ENCODE measurements at places on chromosomes 16 and 17.

- DNase-seq: no peak
These were observed 6.8 kb downstream of the KRT37 start for GRCh38 chr17:41417576-41418015.

GRCh38 chr16:12339686-12340085 lies 363.2 kb downstream of the SNX29 start:
- DNase-seq: no peak

DNA sequence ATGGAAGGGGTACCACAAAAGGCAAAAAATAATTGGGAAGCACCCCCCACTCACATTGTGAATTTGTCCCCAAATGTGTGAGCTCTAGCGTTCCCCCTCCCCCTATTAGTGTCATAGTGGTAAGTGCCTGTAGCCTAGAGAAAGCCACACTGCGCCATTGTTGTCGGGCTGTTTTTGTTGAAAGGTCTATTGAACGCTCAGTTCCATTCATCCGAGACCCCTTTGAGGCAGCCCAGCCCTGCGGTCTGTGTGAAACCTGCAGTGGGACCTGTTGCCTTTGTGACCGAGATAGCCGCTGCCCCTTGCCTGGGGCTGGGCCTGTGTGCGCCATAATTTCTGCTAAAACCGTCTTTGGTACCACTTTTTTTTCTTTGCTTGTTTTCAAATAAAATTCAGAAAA lies 3.0 kb downstream of the JPT2 start:
- DNase-seq: no peak

DNA sequence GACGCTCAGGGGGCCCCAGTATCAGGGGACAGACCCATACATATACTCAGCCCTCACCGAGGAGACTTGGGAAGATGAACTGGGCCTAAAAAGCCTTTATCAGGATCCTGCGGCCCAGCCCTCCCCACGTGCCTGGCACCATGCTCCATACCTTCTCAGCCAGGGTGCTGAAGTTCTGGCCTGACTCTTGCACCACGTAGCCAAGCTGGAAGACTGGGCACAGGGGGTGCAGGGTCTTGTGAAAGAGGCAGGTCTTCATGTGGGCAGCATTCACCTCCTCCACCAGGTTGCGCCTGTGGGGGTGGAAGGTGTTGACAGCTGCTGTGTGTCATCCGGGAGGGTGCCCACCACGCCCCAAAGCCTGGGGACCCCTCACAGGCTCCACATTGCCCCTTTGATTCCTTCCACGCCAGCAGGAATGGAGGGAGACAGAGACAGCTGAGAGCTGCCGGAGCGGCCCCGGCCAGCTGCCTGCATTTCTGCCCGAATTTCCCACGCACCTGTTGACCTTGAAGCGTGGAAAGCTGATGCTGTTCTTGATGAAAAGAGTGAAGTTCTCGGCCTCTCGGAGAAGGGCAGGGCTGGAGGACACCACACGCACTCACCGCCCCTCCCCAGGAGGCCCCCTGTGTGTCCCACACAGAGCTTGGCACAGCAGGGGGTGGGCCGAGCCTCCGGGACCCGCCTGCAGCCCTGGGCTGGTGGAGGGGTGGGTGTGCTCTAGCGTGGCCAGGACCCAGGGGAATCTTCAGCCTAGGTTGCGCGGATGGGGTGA lies 10.4 kb upstream of the CAMKK1 start:
- DNase-seq: no peak

DNA sequence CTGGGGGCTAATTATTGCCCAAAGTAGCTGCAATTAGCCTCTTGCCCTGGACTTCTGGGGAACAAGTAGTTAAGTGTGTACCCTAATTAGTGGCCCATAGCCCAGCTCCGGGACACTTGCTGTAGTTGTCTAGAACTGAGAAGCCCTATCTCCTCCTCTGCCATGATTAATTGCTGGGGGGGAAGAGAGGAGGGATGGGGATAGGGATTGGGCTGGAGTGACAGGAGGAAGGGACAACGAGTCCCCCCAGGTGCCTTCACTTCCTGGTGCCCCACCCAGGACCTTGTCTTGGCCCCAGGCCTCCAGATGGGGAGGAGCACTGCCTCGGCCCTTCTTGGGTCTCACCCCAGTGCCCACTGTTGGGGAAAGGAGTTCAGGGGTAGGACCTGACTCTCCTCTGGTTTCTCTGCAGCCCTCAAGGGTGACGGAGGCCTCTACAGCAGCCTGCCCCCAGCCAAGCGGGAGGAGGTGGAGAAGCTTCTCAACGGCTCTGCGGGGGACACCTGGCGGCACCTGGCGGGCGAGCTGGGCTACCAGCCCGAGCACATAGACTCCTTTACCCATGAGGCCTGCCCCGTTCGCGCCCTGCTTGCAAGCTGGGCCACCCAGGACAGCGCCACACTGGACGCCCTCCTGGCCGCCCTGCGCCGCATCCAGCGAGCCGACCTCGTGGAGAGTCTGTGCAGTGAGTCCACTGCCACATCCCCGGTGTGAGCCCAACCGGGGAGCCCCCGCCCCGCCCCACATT lies 17.4 kb downstream of the NGFR start:
- DNase-seq: no peak

DNA sequence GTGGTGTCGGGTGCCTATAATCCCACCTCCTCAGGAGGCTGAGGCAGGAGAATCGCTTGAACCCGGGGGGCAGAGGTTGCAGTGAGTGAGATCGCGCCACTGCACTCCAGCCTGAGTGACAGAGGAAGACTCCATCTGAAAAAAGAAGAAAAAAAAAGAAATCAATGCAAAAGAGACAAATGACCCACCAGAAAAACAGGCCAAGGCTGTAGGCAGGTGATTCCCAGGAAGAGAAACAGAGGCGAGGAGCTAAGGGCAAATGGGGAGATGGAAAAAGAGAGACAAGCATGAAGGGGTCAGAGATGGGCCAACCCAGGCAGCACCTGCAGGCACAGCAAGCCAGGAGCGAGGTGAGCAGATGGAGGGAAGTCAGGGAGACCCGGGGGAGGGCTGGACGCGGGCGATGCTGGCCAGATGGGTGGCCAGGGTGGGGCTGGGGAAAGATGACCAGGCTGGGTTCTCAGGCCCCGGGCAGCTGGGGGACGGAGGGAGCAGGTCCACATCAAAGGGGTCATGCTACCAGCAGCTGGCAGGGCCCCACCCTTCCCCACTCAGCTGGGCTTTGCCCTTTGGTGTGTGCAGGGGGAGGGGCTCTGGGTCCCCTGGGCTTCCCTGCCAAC lies 25.5 kb downstream of the MYBBP1A start:
- DNase-seq: no peak

- DNase-seq: peak; percentile 14
These were observed 147.0 kb downstream of the ENGASE start for GRCh38 chr17:79221597-79221996.

- DNase-seq: no peak
These were observed 7.6 kb downstream of the TBKBP1 start for GRCh38 chr17:47701608-47702007.

GRCh38 chr17:79072544-79072943 lies 2.1 kb upstream of the ENGASE start:
- no peak for DNase-seq

DNA sequence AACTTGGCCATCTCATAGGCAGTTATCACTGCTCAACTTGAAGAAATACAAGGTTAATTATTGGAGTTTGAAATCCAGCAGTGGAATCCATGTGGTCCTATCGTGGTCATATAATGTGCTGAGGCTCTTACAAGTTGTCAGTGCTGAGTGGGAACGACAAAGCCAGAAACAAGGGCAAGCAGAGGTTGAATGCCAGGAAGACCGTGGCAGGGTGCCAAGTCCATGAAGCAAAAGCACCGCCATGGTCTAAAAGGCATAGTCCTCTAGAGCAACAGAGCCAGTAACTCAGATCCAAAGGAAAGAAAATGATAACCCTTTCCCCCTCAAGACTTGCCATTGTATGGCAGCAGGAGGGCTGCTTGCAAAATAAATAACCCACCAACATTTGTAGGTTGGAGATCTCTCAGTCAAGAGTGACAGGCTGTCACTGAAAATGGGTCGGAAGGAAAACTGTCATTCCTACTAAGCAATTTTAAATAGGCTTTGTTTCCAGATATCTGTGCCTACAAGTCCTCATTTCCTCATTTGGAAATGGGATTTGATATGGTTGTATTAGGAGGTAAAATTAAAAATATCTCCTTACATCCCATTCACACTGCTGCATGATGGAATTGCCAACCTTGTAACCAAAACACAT lies 36.4 kb upstream of the HSBP1 start:
- DNase-seq: peak; percentile 19
